ENCODE measurements at places on chromosomes 6 and 20. TPM values are rescaled to one million over a fixed set of nuclear protein-coding genes. Genes with fewer than 3 reads are reported as not detected.

Gene C2
- total RNA-seq: 0.96 TPM

Gene DDX43
- 0.48 TPM for total RNA-seq

Gene C20orf144
- not detected for total RNA-seq

Gene MCHR2
- not detected for total RNA-seq

Gene HUS1B
- total RNA-seq: 0.85 TPM

Gene RGS17
- total RNA-seq: 3.4 TPM

Gene TPD52L2
- 165 TPM for total RNA-seq

Gene ADGRF5
- total RNA-seq: 0.48 TPM

Gene MEP1A
- total RNA-seq: not detected

Gene CGA
- not detected for total RNA-seq

Gene EDN3
- total RNA-seq: not detected

Gene OPRL1
- total RNA-seq: under 0.01 TPM

Gene LY6G6F
- total RNA-seq: not detected

Gene DLL1
- total RNA-seq: 1.7 TPM

Gene ADGRG6
- 21.7 TPM for total RNA-seq

Gene FLRT3
- total RNA-seq: 13.5 TPM

Gene AGPAT1
- total RNA-seq: 11.3 TPM

Gene MOXD1
- under 0.01 TPM for total RNA-seq

Gene TRIM15
- not detected for total RNA-seq

Gene NR2E1
- not detected for total RNA-seq

Gene SOD2
- 767 TPM for total RNA-seq

Gene KHDC1L
- total RNA-seq: not detected

Gene MMP24
- total RNA-seq: not detected

Gene C20orf96
- total RNA-seq: 0.85 TPM

Gene RAD21L1
- total RNA-seq: not detected
